Thoracic aorta (tissue), 2 donors: ENCODE measurements at places on chromosomes 3 and 15.
A peak's percentile ranks its signal among the peaks of the same experiment; 100 is the strongest.

GRCh38 chr3:184003187-184003967 lies 14.3 kb downstream of the ABCC5 start:
- H3K4me1 ChIP-seq: peaks cover 22% of the 10 kb centered on the region
- no peak for DNase-seq
- H3K27ac ChIP-seq: no peak overlapping the region
- H3K4me3 ChIP-seq: no peak overlapping the region
- peaks cover 3% of the 10 kb centered on the region for H3K36me3 ChIP-seq

- DNase-seq: no peak
- no peaks in the 10 kb centered on the region for H3K36me3 ChIP-seq
- H3K27me3 ChIP-seq: no peaks in the 10 kb centered on the region
- no peak overlapping the region for H3K4me3 ChIP-seq
Observed at GRCh38 chr15:92449476-92449875, 55.8 kb downstream of the ST8SIA2 start.

- no peaks in the 10 kb centered on the region for H3K27me3 ChIP-seq
- no peak for DNase-seq
- no peaks in the 10 kb centered on the region for H3K4me1 ChIP-seq
- H3K36me3 ChIP-seq: no peaks in the 10 kb centered on the region
- no peak overlapping the region for H3K4me3 ChIP-seq
- H3K27ac ChIP-seq: no peak overlapping the region
Observed at GRCh38 chr3:70308760-70309159, 3.7 kb downstream of the MDFIC2 start.

DNA sequence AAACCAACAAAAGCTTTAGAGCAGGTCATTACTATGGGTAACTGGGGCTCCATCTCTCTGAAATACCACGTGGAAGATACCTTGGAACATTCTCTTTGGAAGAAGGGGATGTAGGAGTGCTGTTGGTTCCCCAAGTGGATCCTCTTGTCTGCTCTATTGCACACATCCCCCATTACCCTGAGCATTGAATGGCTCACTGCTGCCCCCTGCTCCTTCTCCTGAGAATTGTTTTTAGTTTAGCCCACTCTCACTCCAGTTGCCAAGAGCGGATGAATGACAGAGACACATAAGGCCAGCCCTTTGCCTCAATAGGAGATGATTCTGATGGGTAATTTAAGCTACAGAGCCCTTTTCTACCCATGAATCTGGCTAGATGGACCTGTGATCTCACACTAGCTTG lies 135.6 kb upstream of the SUCLG2 start:
- H3K4me1 ChIP-seq: no peaks in the 10 kb centered on the region
- H3K27ac ChIP-seq: no peak overlapping the region
- H3K27me3 ChIP-seq: no peaks in the 10 kb centered on the region
- no peak for DNase-seq
- H3K4me3 ChIP-seq: no peak overlapping the region

DNA sequence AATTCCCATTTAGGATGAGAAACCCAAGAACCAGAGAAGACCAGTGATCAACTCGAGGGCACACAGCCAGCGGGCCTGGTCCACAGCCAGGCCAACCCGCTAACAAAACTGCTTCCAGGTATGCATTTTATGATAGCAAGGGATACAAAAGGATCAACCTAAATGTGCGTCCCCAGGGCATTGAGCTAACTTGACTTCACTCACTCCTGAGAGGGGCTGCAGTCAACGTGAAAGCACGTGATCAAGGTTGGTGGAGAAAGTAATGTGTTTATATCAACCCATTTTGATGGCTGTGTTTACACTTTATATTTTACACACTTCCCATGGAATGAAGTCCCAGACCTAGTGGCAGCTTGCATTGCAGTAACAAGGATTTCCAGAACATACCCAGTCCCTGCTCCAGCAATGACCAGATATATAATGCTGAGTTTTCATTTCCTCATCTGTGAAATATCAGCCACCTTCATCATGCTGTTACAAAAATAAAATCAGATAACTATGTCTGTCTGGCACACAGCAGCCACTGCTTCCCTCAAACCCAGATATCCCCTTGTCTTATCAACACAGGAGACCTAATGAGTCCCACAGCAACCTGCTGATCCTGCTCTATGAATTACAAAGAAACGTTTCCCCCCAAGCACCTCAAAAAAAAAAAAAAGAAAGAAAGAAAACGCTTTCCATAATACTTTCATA lies 2.0 kb downstream of the KLHL6 start:
- DNase-seq: no peak
- no peaks in the 10 kb centered on the region for H3K27me3 ChIP-seq
- H3K27ac ChIP-seq: no peak overlapping the region
- peak overlapping the region; percentile 51 for H3K4me3 ChIP-seq
- no peaks in the 10 kb centered on the region for H3K36me3 ChIP-seq
- peaks cover 3% of the 10 kb centered on the region for H3K4me1 ChIP-seq

- no peaks in the 10 kb centered on the region for H3K27me3 ChIP-seq
- no peak overlapping the region for H3K4me3 ChIP-seq
- peaks cover under 1% of the 10 kb centered on the region for H3K4me1 ChIP-seq
- H3K27ac ChIP-seq: no peak overlapping the region
Observed at GRCh38 chr3:187770224-187770623, 25.0 kb upstream of the BCL6 start.

GRCh38 chr3:158106766-158107471 lies 699 bp upstream of the SHOX2 start:
- H3K4me3 ChIP-seq: peak overlapping the region; percentile 78
- peaks cover 9% of the 10 kb centered on the region for H3K27me3 ChIP-seq

GRCh38 chr3:177934001-177934891 lies 602.0 kb upstream of the KCNMB2 start:
- no peaks in the 10 kb centered on the region for H3K36me3 ChIP-seq
- no peaks in the 10 kb centered on the region for H3K27me3 ChIP-seq
- no peak for DNase-seq
- H3K4me1 ChIP-seq: peaks cover 3% of the 10 kb centered on the region
- no peak overlapping the region for H3K4me3 ChIP-seq
